ENCODE measurements at places on chromosomes 13 and 19.

DNA sequence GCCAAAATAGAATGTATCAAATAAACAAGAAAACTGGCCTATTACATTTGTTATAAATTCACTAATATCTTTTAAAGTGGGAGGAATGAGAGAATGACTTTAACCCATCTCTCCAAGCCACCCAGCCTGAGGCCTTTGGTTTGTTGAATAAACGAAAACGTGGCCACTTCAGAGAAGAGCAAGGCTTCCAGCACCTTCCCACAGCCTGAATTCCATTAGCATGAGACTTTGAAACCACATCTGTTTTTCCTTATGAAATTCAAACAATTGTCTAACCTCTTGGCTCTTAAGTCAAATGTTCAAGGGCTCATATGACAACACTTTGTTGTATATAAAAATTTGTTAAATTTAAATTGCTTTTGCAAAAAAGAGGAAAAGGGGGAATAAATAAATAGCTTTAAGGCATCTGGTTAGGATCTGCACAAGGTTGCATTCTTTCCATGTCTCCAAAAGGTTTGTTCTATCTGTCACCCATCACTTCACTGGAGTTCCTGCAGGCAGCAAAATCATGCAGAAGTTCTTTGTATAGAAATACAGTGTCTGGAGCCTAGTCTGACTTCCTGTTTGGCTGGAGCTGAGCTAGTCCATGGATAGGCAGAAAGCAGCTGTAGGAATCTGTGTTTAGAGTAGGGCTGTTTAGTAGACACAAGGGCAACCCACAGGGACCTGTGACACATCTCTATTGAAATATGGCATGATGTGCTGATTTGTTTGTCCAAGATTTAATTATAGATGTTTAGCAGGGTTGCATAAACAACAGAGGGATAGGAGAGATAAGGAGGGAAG lies 502.3 kb downstream of the KCTD12 start:
- peak; percentile 92 for DNase-seq

- no peak for DNase-seq
These were observed 30.6 kb downstream of the SERPINE3 start for GRCh38 chr13:51370116-51370515.

- no peak for DNase-seq
These were observed 6.3 kb downstream of the IL17D start for GRCh38 chr13:20709782-20710181.

DNA sequence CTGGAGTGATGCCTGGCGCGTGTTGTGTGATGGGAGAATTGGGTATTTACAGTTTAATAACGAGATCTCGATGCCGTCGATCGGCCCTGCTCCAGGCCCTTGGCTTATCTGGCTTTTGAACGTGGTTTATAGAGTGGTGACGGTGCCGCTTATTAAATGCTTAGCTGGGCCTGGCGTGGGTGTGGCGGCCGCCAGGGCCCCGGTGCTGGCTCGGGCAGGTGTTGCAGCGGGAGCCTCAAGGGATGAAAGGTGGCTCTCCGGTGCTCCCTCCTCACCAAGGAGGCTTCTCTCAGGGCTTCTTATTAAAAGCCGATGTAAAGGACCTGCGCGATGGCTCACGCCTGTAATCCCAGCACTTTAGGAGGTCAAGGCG lies 173.8 kb downstream of the KDM4B start:
- no peak for DNase-seq

DNA sequence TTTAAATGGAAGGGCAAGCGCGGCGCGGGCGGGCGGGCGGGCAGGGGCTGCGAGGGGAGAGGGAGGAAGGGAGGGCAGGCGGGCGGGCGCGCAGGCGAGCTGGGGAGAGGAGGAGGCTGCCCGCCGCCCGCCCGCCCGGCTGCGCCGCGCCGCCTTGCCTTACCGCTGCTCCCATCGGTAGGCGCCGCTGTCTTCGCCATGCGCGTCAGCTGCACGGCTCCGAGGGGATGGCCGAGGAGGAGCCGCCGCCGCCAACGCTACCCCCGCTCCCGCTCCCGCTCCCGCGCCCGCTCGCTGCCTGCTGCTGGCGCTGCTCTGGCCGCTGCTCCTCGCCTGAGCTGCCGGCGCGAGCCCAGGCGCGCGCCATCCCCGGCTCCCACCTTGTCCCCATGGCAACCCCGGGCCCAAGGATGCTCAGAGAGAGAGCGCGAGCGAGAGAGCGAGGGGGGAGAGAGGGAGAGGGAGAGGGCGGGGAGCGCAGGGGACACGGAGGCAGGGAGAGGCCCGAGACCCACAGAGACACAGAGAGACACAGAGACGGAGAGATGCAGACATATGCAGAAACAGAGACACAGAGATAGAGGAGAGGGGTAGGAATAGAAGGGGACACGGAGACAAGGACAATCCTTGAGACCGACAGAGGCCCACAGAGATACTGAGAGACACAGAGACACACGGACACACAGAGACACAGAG lies 40.3 kb downstream of the DEDD2 start:
- peak; percentile 84 for DNase-seq

- no peak for DNase-seq
These were observed 7.2 kb downstream of the UHRF1 start for GRCh38 chr19:4916292-4917082.

- DNase-seq, result peak; percentile 93
These were observed 48.9 kb upstream of the EPHX3 start for GRCh38 chr19:15280915-15281683.

DNA sequence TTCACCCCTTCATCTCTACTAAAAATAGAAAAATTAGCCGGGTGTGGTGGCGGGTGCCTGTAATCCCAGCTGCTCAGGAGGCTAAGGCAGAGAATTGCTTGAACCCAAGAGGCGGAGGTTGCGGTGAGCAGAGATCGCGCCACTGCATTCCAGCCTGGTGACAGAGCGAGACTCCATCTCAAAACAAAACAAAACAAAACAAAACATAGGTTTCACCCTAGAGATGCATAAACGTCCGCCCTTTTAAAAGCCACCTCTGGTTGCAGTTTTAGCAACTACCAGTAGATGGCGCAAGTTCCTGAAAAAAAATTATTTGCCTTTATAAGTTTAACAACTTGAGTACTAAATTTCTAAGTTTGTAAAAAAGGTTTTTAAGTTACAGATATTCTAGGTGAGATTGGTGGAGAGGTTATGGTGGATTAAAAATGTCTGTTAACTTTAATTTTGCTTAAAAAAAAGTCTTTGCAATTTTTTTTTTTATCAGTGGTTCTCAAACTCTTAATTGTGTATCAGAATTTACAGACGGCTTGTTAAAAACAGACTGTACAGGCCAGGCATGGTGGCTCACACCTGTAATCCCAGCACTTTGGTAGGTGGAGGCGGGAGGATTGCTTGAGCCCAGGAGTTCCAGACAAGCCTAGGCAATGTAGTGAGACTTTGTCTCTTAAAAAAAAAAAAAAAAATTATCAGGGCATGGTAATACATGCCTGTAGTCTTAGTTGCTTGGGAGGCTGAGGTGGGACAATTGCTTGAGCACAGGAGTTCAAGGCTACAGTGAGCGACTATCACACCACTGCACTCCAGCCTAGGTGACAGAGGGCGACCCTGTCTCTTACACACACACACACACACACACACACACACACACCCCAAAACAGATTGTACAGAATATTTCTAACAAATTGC lies 42.1 kb downstream of the NAA16 start:
- DNase-seq, result peak; percentile 71

GRCh38 chr19:524062-524674 lies 7.4 kb upstream of the CDC34 start:
- DNase-seq, result no peak

GRCh38 chr19:29962793-29963192 lies 20.8 kb downstream of the URI1 start:
- no peak for DNase-seq

DNA sequence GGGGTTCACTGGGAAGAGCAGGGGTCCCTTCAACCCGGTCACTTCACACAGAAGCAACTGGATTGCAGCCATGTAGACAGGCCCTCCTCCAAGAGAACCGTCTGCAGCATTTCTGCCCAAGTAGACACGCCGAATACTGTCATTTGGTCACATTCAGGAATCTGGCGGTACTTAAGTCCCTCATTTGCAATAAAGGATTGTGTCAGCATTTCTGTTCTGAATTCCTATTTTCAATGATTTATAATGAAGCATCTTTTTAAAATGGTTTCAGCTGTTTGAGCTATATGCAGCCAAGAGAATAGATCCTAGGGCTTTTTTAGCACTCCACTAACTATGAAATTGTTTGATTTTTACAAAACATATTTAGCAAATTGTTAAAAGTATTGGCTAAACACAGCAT lies 143.5 kb upstream of the SOX1 start:
- DNase-seq, result peak; percentile 25

DNA sequence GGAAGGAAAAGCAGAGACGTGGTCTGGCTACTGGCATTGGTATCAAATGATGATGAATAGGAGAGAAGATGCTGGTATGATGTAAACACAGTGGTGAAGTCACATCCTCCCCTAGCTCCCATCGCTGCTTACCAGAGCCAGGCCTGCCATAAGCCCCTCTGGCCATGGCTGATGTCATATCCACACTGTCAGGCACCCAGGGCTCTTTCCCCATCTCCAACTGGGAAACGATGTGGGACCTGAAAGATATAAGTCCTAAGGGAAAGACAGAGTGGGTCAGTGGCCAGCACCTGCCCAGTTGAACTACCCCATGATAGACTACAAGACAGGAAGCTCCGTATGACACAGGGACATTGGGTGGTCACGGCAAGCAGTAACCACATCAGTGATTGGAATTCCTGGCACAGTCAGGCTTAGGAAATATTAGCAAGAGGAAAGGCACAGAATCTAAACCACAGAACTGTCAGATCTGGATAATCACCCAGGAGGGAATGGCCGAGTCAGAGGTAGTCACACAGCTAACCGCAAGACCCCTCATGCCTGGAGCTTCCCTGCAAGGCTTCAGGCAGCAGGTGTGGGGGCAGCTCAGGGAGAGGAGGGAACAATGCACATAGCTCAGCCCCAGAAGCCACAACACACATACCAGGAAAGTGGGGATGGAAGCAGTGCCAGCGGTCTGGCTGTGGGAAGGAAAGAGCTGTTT lies 3.8 kb downstream of the ZNF792 start:
- DNase-seq, result no peak

GRCh38 chr13:73998631-73999030 lies 135.6 kb downstream of the KLF12 start:
- no peak for DNase-seq

DNA sequence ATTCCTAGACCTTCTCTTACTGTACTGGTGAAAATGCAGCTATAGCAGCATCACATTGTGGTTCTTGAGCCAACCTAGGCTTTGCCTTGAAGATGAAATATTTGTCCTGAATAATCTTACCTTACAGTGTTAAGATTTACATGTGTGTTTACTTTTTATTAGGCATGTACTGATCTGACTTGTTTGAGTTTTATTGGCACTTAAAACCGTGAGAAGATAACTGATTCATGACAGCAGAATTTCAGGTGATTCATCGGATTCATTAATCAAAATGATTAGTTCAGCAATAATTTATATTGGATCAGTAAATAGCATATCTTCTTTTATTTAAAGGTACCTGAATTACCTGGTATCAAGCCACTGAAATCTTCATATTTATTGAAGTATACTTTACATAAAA lies 296.3 kb downstream of the KLF5 start:
- no peak for DNase-seq

- no peak for DNase-seq
These were observed 26.3 kb downstream of the STARD13 start for GRCh38 chr13:33259296-33259695.

All from lung (tissue), 17 donors.